ENCODE measurements at places on chromosomes 7 and 10.

DNA sequence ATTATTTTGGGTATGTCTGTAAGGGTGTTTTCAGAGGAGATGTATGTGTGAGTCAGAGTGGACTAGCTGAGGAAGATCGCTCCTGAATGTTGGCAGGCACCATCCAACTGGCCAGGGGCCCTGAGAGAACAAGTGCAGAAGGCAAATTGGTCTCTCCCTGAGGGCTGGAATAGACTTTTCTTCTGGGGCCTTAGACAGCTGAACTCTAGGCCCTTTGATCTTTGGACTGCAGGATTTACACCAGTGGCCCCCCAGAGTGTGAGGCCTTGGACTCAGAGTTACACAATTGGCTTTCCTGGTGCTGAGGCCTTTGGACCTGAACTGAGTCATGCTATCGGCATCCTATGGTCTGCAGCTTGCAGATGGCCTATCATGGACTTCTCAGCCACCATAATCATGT, 217.2 kb downstream of the REEP3 start:
- no peak for DNase-seq

GRCh38 chr7:154774303-154774969, 228.5 kb downstream of the PAXIP1 start:
- DNase-seq = no peak

- DNase-seq = no peak
These were observed 309.8 kb downstream of the PARD3 start for GRCh38 chr10:34505338-34505737.

DNA sequence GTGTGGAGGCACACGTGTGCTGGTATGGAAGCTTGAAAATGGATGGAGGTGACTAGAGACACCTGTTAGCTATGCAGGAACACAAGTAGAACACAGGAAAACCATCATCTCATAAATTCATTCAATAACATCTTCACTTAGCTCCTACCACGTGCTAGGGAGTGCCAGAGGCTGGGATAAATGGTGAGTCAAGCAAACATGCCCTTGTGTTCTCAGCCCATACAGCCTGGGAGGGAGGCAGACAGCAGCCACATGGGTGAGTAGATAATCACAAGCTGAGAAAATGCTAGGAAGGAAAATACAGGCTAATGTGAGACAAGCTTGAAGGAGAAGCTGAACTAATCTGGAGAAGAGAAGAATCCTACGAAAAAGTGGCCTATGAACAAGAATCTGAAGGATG, 468.0 kb upstream of the ZMIZ1 start:
- DNase-seq = no peak

GRCh38 chr10:95480102-95480900, 80.9 kb downstream of the SORBS1 start:
- no peak for DNase-seq

DNA sequence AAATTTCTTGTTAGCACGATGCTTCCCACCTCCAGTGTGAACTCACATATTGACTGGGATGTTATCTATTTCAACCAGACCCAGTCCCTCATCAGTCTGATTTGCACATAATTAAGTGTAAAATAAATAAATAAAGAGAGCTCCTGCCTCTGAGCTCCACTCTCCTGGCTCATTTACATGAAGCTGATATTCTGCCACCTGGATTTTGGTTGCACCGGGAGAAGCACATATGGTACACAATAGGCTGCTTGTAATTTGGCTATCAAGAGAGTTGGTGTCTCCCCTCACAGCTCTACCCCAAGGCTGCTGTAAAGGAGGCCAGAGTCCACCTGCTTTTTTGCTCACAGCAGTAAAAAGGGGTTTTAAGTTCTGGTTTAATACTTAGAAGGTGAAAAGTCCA, 610.5 kb downstream of the KCNMA1 start:
- DNase-seq = no peak

GRCh38 chr7:66301737-66302136, 96.6 kb downstream of the TPST1 start:
- DNase-seq = no peak

DNA sequence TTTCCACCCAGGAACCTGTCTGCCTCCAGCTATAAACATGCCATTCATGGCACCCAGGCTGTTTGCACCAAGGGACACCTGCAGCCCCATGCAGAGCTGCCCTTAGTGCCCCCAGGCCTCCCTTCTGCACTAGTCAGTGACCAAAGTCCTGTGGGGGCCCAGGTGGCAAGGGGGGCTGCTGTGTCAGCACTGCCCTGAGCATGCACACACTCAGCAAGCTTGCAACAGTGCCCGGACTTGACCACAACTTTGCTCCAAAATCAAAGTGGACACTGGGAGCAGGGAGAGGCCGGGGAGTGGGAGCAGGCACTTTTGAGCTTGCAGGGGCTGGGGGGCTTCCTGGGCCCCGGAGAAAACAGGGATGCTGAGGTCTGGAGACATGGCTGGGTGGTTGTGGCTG, 192.9 kb upstream of the MBL2 start:
- DNase-seq = no peak

DNA sequence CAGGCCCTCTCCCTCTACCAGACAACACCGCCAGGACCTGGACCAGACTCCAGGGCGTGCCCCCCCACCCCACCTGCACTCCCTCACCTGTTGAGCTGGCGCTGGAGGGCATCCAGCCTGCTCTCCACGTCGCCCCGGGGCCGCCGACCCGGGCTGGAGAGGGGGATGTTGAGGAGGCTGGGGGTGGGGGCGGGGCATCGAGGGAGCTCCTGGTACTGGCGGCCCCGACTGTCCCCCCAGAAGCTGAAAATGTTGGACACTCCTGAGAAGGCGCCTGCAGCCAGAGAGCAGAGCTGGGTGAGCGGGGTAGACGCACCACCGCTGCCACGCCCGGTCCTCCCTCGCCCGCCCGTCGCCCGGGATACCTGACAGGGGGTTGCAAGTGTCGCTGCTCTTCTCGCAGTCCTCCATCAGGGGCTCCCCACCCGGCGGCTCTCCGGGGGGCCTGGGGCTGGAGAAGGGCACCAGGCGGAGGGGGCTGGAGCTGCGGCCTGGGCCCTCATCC, 30.8 kb downstream of the KCNH2 start:
- no peak for DNase-seq

DNA sequence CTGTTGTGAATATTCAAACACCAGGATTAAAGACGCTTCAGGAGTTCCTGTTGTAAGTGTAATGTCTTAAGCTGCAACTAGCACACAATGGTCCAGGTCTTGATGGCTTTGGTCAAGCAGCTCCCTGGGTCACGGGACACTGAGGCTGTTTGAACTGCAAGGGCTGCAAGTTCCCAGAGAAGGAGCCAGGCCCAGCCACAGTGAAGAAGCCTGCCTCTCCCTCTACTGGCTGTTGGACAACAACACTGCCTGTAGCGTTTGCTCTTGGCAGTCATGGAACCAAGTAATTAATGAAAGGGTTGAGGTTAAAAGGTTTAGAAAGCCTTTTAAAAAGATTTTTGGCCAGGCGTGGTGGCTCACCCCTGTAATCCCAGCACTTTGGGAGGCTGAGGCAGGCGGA, 31.9 kb upstream of the GUSB start:
- peak; percentile 19 for DNase-seq

GRCh38 chr10:5466451-5467206, 32.7 kb downstream of the CALML5 start:
- peak; percentile 88 for DNase-seq

- no peak for DNase-seq
These were observed 27.2 kb upstream of the MNX1 start for GRCh38 chr7:157037635-157038034.

DNA sequence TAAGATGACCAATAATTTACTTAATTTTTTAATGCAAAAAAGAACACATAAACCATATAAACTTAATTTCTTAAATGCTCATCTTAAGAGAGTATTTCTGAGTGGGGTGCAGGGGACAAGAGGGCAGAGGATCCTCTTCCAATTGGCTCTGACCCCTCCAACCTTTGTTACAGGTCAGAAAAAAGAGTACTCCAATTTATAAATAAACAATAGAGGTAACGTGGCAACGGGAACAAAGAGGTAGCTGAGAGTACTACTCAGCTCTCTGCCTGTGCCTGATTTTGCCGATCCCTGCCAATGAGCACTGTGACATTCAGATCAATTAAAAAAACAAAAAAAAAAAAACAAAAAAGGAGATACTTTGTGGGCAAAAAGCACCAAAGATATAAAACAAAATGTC, 307.9 kb downstream of the PARD3 start:
- DNase-seq = no peak

DNA sequence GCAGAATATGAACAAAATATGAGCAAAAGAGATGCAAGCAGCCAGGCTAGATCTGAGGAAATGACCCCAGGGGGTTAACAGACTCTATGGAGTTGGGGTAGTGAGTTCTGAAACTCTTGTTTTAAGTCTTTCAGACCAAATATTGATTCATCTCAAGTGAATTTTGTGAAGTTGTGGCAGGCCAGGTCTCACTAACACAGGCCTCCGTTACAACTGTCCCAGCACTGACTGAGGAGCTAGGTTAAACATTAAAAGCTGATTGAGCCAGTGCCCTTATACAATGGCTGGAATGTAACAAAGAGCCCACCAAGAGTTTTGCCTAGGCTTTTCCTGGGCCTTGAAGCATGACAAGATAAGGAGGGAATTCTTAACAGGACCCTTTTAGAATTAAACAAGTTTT, 192.3 kb upstream of the STK17A start:
- no peak for DNase-seq

DNA sequence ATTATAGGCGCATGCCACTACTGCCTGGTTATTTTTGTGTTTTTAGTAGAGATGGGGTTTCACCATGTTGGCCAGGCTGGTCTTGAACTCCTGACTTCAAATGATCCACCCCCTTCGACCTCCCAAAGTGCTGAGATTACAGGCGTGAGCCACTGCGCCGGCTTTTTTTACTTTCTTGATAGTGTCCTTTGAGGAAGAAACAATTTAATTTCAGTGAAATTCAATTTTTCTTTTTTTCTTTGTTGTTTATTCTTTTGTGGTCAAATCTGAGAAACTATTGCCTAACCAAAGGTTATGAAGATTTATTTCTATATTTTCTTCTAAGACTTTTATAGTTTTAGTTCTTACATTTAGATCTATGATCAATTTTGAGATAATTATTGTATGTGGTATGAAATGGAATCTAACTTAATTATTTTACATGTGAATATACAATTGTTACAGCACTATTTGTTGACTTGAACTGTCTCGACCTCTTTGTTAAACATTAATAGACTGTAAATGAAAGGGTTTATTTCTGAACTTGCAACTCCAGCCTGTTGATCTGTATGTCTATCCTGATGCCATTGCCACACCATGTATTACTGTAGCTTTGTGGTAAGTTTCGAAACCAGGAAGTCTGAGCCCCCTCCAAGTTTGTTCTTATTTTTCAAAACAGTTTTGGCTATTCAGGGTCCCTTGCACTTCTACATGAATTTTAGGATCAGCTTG, 19.8 kb upstream of the RASSF4 start:
- DNase-seq = no peak

DNA sequence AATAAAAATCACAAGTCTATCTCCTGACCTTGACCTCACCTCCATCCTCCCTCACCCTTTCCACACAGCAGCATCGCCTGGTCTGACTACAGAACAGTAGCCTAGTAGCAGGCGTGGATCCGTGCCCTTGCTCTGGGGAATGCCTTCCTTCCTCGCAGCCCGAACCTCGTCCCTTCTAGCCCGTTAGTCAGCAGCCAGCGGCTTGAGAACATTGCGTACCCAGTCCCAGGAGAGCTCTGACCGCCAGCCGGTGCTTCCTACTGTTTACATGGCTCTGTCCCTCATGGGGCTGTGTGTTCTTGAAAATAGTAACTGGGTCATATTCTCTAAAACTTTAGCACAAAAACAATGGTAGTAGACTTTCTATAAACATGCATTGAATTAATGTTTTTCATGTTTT, 682.7 kb upstream of the IGFBP3 start:
- DNase-seq = no peak

DNA sequence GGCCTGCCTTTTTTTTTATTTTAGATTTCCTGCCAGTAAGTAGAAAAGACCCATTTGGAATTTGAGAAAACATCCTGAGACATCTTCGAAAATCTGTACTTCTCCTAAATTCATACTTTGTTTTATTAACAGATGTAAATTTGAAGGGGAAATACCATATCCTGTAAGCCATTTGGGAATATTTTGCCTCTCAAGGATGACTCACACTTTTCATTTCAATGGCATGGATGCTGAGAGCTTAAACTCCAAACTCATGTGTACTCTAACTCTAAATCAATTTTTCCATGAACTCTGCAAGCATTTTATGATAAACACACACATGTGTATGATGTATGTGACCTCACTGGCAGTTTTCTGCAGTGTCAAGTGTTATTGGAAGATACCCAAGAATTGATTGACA, 89.0 kb downstream of the SEMA3A start:
- DNase-seq = no peak

DNA sequence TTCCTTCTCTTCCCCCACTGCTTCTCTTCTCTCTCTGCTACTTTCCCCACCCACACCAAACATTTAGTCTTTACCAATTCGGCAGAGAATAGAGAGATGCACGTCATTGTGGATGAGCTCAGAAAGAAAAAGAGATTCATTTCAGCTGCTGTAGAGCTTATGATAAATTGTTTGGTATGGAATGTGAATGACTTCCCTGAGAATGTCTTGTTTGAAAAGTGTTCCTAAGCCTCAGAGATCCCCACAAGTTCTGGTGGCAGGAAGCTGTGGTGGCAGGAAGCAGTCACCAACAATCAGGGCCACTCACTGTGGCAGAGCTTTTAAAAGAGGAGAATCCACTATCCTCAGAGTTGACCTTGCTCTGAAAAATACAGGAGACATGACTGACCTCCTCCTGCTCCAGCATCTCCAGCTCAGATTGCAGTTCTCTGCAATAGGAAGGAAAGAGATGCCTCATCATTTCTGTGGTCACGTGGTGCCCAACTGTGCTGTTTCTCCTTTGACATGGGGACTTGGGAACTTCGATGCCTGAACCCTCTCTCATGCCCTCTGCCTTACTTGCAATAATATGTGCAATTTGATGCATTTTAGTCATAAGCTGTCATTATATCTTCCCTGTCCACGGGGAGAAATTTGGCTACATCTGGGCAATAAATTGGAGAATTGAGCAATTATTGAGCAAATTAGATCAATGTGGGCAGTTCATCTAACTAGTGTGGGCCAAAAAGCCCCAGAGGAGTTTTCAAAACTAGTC, 76.5 kb downstream of the BMPER start:
- no peak for DNase-seq

All from T47D (cell line).